ENCODE measurements at places on chromosomes 4 and X. TPM values are rescaled to one million over a fixed set of nuclear protein-coding genes. Genes with fewer than 3 reads are reported as not detected.

TMEM154 gene
- 2.4 TPM for total RNA-seq

BRS3 gene
- total RNA-seq: not detected

HELQ gene
- total RNA-seq: 14.5 TPM

BTC gene
- total RNA-seq: 0.59 TPM

MAGEB17 gene
- total RNA-seq: not detected

ITIH6 gene
- total RNA-seq: not detected

DNA sequence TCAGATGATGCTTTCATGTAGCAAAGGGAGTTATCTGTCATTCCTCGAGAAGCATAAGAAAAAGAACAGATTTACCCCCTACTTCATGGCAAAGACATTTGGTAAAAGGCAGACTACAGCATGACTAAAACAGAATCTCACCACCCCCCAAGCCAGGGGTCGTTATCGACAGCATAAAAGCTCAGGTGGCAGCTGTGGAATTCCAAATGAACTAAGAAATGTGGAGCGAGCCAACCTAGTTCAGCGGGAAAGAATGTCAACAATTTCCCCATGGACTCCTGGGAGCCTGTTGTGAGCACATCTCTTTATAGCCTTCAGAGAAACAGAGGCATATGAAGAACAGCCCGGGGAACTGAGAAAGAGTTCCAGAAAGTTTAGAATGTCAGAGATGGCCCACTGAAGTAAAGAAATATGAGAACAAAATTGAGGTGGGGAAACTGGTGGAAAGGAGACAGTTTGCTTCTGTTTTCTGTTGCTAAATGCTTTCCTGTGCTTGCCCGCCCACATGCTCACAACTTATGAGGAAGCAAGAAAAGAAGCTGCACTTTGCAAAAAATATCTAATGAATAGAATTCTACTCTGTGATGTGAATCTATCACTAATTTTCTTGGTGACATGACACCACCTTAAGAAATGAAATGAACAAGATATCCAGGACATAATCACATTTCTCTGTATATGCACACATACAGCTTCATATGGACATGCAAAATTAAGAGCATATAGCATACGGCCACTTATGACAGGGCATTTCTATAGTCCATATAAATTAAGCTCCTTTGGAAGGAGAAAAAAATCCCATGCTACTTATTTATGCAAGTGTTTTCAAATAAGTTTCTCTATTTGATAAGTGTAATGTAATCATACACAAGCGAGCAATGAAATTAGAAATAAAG is 135.3 kb upstream of the MID1 start:
- DNase-seq: no peak

- DNase-seq: no peak
Observed at GRCh38 chr4:5932035-5932568, 39.2 kb upstream of the CRMP1 start.

DNA sequence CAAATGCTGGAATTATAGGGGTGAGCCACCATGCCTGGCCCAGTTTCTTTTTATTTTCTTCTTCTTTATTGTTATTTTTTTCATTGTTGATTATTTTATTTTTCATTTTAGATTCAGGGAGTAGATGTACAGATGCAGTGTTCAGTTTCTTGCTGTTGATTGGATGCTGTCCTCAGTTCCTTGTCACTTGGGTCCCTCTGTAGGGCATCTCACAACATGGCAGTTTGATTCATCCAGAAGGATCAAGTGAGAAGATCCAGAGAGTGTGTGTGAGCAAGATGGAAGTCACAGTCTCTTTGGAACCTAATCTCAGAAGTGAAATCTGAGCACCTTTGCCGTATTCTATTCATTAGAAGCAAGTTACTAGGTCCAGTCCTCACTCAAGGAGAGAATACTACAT is 20.9 kb downstream of the HMGB3 start:
- no peak for DNase-seq

GRCh38 chrX:121858867-121859647 is 811.6 kb downstream of the GLUD2 start:
- no peak for DNase-seq

DNA sequence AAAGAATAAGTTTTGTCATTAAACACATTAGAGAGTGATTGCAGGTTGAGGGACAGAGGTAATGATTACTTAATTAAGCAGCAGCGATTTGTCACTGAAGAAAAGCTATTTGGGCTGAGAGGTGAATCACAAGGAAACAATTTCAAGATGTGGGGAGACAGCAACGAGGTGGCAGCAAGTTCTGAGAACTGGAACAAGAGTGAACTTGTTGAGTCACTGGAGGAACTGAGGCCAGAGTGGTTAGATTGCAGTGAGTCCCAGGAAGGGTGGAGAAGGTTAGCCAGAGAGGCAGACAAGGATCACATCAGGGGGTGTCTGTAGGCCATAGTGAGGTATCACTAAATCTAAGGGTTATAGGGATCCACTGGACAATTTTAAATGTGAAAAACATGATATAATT is 57.9 kb upstream of the TMPRSS11A start:
- DNase-seq: no peak

GRCh38 chrX:136967966-136968365 is 65.8 kb downstream of the GPR101 start:
- DNase-seq: no peak

GRCh38 chr4:140153718-140154571 is at the start of gene MAML3:
TSS of gene MAML3 (minus strand) at chr4:140154184. CDS start at chr4:140153327, 857 bp downstream.
- peak; percentile 95 for DNase-seq

GRCh38 chr4:107935246-107935645 is 3.9 kb downstream of the CYP2U1 start:
- no peak for DNase-seq

DNA sequence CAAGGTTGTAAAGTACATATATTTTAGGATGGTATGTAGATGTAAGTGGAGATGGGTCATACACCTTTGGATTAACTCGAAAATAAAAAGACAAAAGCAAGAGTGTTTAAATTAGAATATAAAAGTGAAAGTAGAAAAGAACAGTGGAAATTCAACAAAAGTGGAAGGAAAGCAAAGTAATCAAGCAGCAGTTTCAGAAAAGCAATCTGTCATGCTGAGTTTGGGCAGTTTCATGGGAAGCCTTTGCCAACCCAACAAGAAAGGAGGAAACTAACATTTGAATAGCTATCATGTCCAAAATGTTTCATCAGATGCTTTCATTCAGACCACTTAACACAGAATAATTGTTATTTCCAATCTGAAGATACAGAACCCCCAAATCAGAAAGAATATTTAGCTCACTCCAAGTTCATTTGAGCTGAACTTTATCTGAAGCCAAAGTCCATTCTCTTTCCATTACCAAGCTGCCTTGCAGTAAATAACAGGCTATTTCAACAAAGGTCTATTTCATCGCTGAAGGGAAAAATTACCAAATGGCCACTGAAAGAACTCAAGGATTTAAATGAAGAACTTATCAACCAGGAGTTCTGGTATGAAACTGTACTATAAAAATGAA is 1.8 kb upstream of the EXOSC9 start:
- no peak for DNase-seq

- no peak for DNase-seq
Observed at GRCh38 chr4:123046096-123046495, 123.7 kb upstream of the NUDT6 start.

- no peak for DNase-seq
Observed at GRCh38 chrX:154096140-154097002, 1.1 kb downstream of the MECP2 start.

- no peak for DNase-seq
Observed at GRCh38 chrX:69323786-69324720, 158.8 kb upstream of the PJA1 start.

GRCh38 chr4:22670956-22671355 is 21.8 kb upstream of the GBA3 start:
- DNase-seq: no peak

All from right cardiac atrium (tissue), 5 donors.